Activated naive CD8-positive, alpha-beta T cell treated with anti-CD3 and anti-CD28 coated beads, Interleukin-2, amount 10 ng/mL, durations not matched to agents 7 days and 5 days (primary cell): ENCODE measurements at places on chromosomes 1 and 21. TPM values are rescaled to one million over a fixed set of nuclear protein-coding genes. Genes with fewer than 3 reads are reported as not detected.

The TEDDM1 gene
- not detected for total RNA-seq

The KLHDC7A gene
- not detected for total RNA-seq

The GUCA2B gene
- not detected for total RNA-seq

The CELA2B gene
- total RNA-seq = not detected

The BRDT gene
- total RNA-seq = not detected

The HAO2 gene
- not detected for total RNA-seq

The EDARADD gene
- 3.1 TPM for total RNA-seq

The SMG5 gene
- total RNA-seq = 72.3 TPM

The LRRC42 gene
- 20.2 TPM for total RNA-seq

The UBE2U gene
- total RNA-seq = not detected

The GRIK1 gene
- not detected for total RNA-seq

The BEND5 gene
- total RNA-seq = 12.4 TPM

The PADI2 gene
- total RNA-seq = 0.08 TPM

The LCE2C gene
- total RNA-seq = not detected

The MTR gene
- 61.0 TPM for total RNA-seq

The SPRR2A gene
- total RNA-seq = not detected

The EFCAB14 gene
- total RNA-seq = 77.4 TPM

The GJA8 gene
- not detected for total RNA-seq

The ADAMTS5 gene
- not detected for total RNA-seq

The ARHGAP29 gene
- not detected for total RNA-seq

The HTR6 gene
- total RNA-seq = 0.14 TPM

The NTNG1 gene
- total RNA-seq = not detected
